H7 (cell line): ENCODE measurements at places on chromosomes 3 and 15. TPM values are rescaled to one million over a fixed set of nuclear protein-coding genes. Genes with fewer than 3 reads are reported as not detected.

Gene ROPN1B
- total RNA-seq, result 0.41 TPM in 1 of 2 replicates, not detected in the other

GRCh38 chr15:64651601-64652191 lies 123.7 kb downstream of the RBPMS2 start:
- peak; percentile 42 for DNase-seq

Gene AMT
- 48.1 and 60.4 TPM in 2 replicates for total RNA-seq

DNA sequence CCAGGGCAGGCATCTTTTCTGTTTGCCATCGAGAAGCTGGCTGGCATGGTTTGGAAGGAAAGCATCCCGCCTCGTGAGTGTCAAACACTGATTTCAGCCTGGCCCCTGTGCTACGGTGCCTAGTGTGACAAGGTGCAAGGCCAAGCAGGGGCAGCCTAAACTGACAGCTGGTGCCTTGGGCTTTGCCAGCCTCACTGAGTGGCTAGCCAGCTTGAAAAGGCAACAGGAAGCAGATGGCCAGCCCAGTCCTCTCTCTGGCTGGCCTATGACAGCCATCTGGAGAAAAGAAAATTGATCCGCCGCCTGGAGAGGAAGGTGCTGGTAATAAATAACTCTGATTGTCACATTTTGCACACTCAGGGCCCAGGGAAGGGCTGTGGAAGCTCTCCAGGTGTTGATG lies 52.2 kb downstream of the C3orf85 start:
- DNase-seq, result no peak

- no peak for DNase-seq
These were observed 855.9 kb downstream of the MCTP2 start for GRCh38 chr15:95087253-95087609.

DNA sequence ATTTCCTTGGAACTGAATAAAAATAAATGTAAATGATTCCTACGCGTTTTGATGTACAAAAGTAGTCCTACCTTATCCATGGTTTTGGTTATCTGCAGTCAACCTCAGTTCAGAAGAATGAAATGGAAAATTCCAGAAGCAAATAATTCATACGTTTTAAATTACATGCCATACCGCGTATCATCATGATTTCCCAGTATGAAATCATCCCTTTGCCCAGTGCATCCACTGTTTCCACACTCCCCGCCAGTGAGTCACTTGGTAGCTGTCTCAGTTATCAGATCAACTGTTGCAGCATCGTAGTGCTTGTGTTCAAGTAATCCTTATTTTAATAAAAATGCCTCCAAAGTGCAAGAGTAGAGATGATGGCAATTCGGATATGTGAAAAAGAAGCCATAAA lies 9.1 kb upstream of the MFSD1 start:
- no peak for DNase-seq

DNA sequence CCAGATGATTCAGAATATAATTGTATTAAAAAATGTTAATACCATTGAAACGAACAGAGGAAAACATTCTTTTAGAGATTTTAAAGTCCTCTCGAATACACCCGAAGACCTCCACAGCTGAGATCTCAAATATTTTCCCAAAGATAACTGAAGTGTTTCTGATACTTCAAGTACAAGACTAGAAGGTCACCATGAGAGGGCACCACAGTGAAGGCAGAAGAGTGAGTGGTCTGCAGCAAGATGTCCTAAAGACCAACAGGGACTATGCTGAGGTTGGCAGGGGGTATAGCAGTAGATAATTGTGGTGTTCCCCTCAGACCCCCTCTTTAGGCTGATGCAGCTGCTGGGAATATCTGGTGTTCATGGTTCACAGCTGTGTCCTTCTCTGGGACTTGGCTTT lies 156.5 kb downstream of the PDCD6IP start:
- DNase-seq, result no peak

- DNase-seq, result no peak
These were observed 17.6 kb downstream of the ARIH1 start for GRCh38 chr15:72491768-72492167.

DNA sequence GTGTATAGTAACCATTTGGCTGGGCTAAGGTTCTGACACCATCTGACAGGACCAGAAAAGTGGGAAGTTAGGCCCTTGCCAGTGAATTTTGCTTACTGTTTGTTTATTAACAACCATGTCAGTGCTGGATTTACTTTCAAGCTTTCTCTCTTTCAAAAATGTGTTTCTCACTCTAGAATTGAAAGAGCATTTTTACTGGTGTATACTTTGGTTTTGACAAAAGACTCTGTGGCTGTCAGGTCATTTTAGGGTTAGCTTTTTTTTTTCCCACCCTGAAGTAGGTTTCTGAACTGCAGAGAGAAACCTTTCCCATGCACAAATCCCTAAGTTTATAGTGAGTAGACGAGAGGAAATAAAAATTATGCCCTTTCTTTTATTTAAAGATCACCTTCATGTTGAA lies 230.0 kb upstream of the TBC1D5 start:
- no peak for DNase-seq

GRCh38 chr15:64844576-64845145 lies 2.9 kb downstream of the PLEKHO2 start:
- DNase-seq, result peak; percentile 42

GRCh38 chr15:99630607-99631131 lies 64.9 kb downstream of the MEF2A start:
- no peak for DNase-seq

DNA sequence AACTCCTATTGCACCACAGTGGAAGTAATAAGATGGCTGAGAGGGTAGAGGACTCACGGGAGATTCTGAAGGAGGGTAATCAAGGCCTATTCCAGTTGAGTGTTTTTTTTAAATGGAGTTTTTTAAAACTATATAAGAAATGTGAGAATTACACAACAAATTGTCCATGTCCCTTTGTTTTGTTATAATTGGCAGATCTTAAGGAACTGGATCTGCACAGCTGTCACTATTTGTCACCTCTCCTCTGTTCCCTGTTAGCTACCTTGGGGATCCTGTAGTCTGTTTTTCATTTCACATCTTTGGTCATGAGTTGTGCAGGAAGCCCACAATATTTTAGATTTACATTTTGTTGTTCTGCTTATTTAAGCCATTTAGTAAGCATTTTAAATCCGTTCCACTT lies 77.3 kb upstream of the TSPAN3 start:
- no peak for DNase-seq

Gene FSD2
- total RNA-seq, result 0.03 TPM in 1 of 2 replicates, not detected in the other

DNA sequence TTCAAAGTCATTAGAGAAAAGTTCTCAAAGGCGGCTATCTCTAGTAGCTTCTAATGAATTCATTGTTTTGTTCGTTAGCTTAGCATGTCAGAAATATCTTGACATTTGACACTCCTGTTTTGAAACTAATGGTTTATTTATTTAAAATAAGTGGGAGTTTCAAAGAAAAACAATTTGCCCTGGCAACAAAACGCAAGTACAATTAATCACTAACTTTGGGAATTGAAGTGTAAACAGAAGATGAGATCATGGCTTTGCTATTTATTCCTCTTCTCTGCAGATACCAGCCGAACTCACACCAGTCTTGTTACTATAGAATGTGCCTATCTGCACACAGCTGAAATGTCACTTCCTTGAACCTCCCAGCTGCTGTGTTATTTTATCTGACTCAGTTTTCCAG lies 27.5 kb downstream of the MASP1 start:
- no peak for DNase-seq

DNA sequence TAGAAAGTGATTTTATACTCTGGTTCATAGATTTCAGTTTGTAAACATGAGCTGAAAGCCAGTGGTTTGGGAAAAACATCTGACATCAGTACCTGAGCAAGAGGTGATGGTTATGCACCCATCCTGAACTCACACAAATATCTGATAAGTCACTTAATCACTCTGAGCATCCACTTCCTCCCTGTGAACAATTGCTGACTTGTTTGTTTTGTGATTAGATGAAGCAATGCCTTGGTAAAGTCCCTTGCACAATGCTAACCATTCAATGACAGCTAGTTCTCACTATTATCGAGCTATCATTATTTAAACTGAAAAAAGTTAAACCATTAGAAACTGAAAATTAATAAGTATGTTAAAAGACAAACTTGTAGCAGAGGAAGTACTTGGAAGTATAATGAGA lies 303.0 kb downstream of the PLOD2 start:
- no peak for DNase-seq

Gene DLL4
- 0.26 TPM in 1 of 2 replicates, not detected in the other for total RNA-seq

DNA sequence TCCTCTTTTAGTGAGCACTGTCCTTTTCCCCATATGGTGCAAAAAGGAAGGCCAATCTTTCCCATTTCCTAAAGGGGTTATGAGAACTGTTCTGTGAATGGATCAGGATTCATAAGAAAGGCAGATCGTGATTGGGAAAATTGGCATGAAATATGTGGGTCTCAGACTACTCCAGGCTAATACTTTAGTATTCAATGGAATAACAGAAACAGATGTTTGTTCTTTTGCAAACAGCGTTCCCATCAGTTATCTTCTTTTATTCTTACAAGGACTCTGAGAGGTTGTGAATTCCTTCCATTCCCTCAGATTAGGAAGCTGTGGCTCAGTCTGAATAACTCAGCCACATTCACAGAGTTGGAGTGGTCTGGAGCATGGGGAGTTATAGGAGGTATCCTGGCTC lies 51.3 kb upstream of the MTMR10 start:
- DNase-seq, result no peak

Gene ANKDD1A
- total RNA-seq, result 4.8 and 4.9 TPM in 2 replicates

Gene B3GALNT1
- 3.5 and 5.4 TPM in 2 replicates for total RNA-seq

DNA sequence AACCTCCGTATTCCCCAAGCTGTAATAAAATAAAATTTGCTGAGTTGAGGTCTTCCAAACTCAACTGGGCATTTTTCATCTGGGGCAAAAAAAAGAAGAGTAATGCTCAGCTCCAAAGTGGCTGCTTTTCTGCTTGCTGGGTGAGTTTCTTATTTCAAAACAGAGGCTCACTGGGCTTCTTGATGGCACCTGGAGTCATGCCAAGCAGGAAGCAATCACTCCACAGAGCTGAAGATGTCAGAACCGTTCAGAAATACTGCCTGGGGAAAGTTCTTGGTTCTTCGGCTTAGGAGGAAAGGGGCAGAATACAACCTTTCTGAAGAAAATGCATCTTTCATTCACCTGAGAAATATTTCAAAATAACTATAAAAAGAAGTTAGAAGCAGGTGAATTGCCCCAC lies 4.1 kb downstream of the CCR9 start:
- no peak for DNase-seq

DNA sequence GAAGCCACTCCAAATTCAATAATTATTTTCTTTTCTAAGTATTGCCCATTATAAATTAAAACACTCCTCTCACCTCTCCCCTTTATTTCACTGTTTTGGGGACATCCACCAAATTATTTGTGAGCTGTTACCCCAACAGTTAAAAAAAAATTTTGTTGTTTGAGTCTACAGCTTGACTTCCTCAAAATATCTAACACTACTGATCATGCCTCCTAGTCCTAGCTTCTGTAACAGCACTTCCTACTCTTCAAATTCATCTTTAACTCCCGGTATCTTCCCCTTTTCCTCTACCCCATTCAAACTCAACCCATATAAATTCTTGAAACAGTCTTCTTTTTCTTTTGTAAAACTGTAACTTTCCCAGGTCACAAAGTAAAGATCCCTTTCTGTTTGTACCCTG lies 15.9 kb downstream of the PARL start:
- no peak for DNase-seq

DNA sequence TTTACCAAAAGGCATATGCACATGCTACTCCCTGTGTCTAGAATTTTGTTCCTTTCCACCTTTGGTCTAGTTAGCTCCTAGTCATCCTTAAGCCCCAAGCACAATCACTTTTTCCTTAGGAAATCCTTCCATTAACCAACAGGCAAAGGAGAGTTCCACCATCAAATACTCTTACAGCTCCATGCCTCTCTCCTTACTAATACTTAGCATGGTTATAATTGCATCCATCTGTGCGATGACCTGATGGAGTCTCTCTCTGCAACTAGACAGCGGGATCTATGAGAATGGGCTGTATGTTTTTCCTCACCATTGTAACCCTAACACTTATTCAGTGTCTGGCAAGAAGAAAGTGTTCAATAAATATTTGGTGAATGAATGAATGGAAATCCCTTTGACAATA lies 69.3 kb upstream of the SMAD3 start:
- no peak for DNase-seq

Gene THPO
- 0.80 and 1.3 TPM in 2 replicates for total RNA-seq

DNA sequence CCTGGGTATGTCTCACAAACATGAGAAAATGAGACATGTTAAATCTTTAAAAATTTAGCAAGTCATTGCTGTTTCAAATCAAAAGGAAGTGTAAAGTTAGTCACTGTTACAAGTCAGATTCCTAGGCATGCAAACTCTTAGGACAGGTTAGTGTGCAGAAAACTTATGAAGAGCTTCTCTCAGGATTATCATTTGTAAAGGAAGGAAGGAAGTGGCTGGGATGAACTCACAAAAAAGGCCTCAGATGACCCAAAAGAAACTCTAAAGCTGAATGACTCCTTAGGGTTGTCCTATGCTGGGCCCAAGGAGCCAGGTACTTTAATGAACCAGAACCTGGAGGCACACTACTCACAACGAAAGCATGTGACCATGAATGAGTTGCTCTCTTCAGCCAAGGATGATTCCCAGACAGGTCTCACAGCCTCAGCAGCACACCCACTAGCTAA lies 25.0 kb downstream of the MSL2 start:
- DNase-seq, result no peak

DNA sequence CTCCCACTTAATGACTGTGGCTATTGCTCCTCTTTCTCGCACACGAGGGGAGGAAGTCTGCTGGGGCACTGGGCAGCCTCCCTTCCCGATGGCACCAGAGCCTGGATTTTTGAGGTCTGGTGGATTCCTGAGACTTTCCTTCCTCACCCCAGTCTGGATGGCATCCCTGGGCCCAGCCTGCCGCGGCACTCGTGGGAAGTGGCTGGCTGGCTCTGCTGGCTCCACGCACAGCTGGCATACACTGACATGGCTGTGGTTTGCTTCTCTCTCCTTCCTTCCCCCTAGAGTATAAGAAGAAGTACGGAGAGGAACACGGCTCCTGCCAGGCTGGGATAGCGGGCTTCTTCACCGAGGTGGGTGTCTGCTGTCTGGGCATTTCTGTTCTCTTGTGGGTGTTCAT lies 319.8 kb upstream of the LRRFIP2 start:
- no peak for DNase-seq
